Osteoblast (primary cell): ENCODE measurements at places on chromosomes 7 and 10. TPM values are rescaled to one million over a fixed set of nuclear protein-coding genes. Genes with fewer than 3 reads are reported as not detected.

Gene WASL
- total RNA-seq: 23.2 and 24.5 TPM in 2 replicates

DNA sequence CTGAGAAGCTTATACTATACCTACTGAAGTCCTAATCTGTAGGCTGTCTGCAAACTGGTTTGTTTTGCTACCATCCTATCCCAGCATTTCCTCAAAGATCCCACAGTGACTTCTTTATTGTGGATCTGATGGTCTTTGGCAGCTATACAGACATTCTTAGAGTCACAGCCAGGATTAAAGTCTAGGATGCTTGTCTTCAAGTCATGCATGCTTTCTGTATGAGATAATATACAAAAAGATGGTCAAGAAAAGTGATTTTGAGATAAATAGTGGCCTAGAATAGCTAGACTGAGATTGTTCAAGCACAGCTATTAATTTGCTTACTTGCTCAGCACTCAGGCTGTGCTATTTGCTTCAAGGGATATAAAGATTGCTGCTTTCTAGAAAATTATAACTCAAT is 454.4 kb downstream of the AUTS2 start:
- H3K4me1 ChIP-seq: peaks cover 19% of the 10 kb centered on the region
- peak; percentile 31 for DNase-seq
- no peak overlapping the region for H3K4me3 ChIP-seq
- H3K27me3 ChIP-seq: no peaks in the 10 kb centered on the region
- H3K36me3 ChIP-seq: no peaks in the 10 kb centered on the region

Gene PKD2L1
- total RNA-seq: not detected in 2 replicates

GRCh38 chr10:3342771-3343170 is 170.2 kb upstream of the PITRM1 start:
- peaks cover 33% of the 10 kb centered on the region for H3K27me3 ChIP-seq
- H3K27ac ChIP-seq: no peak overlapping the region
- no peaks in the 10 kb centered on the region for H3K4me1 ChIP-seq
- no peak overlapping the region for H3K4me3 ChIP-seq
- DNase-seq: no peak

DNA sequence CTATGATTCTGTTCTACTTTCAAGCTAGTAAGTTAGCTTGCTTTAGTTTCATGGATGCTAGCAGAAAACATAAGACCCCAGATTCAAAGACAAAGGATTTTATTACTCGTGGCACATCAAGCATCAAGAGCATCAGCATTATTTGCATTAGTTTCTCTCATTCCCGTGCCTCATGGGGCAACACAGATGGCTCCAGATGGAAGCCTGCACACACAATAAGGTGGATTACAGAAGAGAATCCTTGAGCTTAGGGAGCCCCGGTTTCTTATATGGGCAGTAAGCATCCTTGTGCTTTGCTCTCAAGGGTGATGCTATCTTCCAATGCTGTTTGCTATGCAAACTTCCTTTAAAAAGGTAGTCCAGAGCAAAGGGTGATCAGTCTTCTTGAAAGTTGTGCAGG is 10.7 kb upstream of the CAPZA2 start:
- H3K36me3 ChIP-seq: no peaks in the 10 kb centered on the region
- no peak overlapping the region for H3K4me3 ChIP-seq
- peaks cover 9% of the 10 kb centered on the region for H3K4me1 ChIP-seq
- no peak for DNase-seq
- no peaks in the 10 kb centered on the region for H3K27me3 ChIP-seq
- H3K27ac ChIP-seq: no peak overlapping the region
